ENCODE measurements at places on chromosomes 5 and 9.

- DNase-seq: no peak
These were observed 372.1 kb downstream of the DTWD2 start for GRCh38 chr5:118616281-118616680.

GRCh38 chr9:120567874-120568273 lies 12.1 kb downstream of the CDK5RAP2 start:
- no peak for DNase-seq

DNA sequence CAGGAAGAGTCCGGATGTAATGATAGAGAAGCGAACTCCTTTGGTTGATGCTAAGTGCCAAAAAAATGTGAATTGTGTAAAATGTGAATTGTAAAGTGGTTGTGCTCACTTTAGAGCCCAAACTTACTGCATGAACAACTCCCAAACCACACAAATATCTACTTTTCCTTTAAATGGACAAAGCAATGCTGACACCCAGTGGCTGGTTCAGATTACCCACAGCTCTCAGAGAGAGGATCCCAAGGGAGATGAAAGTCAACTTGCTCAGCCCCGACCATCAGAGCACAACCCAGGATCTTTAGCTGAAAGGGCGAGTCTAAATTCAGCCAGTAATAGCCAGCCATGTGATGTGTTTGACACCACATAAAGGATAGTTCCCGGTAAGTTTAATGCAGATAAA lies 133.7 kb downstream of the NMUR2 start:
- no peak for DNase-seq

DNA sequence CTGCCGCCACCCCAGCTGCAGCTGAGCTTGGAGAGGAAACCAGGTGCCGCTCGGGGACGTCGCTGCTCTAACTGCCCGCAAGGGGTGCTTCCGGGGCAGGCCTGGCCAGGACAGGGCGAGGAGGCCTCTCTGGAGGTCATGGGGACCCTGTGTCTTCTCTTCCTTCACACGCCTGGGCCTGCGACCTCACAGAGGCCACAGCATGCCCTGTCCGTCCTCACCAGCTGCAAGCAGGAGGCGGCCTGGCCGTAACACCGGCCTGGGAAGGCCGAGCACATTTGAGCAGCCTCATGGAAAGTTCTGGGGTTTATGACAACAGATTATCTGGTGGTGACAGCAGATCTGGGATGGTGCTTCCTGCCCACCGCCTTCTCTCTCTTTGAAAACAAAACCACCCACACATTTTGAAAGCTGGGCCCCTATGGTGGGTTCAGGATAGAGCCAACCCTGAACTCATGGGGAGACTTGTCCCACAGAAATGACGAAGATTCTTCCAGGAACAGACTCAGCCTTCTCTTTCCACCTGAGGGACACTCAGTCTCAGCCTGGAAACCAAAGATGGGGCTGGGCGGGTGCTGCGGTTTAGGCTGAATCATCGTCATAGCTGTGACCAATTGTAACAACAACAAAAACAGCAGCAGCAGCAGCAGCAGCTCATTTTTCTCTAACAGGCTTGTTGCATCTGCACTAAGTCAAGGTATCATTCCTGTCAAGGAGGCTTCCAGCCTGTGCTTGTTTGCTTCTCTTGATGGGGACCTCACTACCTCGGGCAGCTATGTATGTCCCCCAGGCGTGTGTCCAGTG lies 99.6 kb upstream of the RAPGEF1 start:
- no peak for DNase-seq

- no peak for DNase-seq
These were observed 115.1 kb downstream of the ESM1 start for GRCh38 chr5:54870271-54870670.

All from NCI-H1105 (cell line).